Mesothelial cell of epicardium (in vitro differentiated cells): ENCODE measurements at places on chromosomes 3 and 15.

DNA sequence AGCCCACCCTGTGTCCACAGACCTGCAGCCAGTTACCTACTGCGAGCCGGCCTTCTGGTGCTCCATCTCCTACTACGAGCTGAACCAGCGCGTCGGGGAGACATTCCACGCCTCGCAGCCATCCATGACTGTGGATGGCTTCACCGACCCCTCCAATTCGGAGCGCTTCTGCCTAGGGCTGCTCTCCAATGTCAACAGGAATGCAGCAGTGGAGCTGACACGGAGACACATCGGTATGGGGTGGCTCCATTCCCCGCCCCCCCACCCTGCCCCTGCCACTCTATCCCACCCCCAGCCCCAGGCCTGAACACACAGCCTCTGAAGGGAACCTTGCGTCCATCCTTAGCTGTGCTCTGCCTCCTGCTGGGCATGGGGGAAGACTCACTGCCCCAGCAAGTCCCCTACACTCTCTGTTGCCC lies 73.2 kb downstream of the AAGAB start:
- DNase-seq = no peak

DNA sequence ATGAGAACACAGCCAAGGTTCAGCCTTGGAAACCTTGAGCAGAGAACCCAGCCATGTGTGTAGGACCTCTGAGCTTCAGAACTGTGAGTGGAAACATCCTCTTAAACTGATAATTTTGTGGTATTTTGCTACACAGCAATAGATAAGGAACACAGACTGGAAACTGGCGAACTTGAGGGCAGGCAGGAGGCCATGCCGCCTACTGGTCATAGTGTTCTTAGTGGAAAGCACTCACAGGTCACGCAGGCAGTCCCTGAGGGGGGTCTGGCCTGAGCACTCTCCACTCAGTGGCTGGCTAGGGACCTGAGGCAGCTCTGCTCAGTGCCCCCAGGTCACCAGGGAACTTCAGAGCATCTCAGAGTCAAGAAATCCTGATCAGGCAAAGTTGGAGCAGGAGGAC lies 9.7 kb upstream of the XIRP1 start:
- DNase-seq = no peak

GRCh38 chr3:98027085-98027446 lies 8.0 kb downstream of the GABRR3 start:
- DNase-seq = no peak

DNA sequence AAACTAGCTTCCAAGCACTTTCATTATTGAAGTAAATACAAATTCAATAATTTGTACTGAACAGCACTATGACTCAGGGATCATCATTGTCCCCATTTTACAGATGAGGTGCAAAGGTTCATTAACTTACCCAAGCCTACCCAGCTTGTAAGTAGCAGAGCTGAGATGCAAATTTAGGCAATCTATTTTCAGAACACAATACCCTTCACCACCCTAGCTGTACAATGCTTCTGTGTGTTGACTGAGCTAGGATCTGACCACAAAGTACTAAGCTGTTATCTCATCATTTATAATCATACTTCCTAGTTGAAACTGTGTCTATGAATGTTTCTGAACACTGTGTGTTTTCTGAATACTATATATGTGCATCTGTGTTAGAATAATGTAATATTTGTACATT lies 3.2 kb upstream of the ILDR1 start:
- DNase-seq = no peak

DNA sequence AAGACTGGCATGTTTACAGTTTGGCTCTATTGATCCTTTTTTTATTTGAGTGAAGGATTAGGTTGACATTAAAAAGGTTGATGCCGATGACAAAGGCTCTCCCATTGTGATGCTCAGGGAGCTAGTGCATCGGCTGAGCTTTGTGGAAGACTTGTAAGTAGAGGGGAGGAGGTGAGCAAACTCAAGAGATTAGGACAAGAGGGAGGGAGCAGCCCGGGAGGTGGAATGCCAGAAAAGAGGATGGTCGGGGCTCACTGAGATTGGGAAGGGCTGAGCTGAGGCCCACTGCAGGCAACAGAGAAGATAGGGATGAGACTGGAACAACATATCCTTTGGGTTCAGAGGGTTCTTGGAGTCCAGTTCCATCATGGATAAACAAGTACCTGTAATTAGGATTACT lies 26.5 kb upstream of the PSMD6 start:
- no peak for DNase-seq

DNA sequence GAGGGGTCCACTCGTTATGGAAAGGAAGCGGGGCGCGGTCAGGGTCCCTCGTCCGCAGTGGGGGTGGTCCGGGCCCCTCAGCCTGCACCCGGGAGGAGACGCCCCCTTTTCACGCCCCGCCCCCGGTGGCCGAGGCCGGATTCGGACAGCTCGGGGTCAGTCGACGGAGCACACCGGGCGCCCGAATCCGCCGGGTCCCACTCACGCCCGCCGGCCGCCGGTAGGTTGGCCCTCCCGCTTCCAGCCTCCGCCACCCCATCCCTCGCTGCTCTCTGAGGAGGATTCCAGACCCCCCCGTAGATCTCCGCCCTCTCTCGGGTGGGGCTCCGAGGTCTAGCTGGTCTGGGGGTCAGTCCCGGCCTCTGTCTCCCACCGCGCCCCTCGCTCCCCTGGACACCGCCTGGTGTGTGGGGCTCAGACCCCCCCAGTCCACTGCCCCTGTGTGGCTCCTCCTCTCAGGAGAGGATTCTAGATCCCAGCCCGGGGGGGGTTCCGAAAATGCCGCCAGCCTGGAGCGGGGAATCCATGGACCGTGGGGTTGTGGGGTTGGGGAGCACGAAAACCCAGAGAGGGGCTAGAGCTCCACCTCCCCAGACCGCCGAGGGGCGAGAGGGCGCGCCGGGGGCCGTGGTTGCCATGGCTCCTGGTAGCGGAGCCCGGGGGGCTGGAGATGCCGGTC lies 725 bp downstream of the CHL1 start:
- DNase-seq = peak; percentile 40

GRCh38 chr15:68335251-68335650 lies 57.7 kb downstream of the FEM1B start:
- no peak for DNase-seq

DNA sequence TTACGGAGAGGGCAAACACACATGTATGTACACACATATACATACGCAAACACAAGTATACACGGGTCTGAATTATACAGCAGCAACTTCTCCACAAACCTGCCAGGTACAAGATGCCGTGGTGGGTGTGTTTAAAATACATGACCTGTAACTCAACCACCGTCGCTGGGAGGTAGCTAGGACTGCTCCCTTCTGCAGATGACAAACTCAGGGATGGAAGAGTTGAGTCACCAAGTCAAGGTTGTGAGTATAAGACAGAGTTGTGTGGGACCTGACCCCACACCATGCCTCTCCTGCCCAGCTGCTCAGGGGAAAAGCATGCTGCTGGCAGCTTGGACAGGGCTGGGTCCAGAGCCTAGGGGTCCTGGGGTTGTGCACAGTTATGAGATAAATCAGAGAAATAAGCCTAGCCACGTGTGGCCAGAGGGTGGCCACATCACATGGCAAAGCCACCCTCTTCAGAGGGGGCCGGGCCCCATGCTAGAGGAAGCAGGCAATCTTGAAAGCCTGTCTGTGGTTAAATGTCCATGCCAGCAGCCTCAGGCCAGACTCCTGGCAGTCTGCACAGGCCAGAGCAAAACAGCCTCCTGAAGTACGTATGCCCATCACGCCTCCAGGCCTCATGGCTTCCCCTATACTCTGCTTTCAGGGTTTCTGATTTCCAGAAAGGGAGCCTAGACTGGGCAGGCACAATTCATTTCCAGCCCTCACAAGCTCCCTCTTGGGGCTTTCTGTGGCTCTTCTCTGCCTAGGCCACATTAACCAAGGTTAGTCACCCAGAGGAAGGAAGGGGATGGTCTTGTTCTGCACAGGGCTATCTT lies 107.7 kb upstream of the RPL32 start:
- no peak for DNase-seq

- DNase-seq = no peak
These were observed 137.9 kb upstream of the LRIG1 start for GRCh38 chr3:66638717-66639116.

DNA sequence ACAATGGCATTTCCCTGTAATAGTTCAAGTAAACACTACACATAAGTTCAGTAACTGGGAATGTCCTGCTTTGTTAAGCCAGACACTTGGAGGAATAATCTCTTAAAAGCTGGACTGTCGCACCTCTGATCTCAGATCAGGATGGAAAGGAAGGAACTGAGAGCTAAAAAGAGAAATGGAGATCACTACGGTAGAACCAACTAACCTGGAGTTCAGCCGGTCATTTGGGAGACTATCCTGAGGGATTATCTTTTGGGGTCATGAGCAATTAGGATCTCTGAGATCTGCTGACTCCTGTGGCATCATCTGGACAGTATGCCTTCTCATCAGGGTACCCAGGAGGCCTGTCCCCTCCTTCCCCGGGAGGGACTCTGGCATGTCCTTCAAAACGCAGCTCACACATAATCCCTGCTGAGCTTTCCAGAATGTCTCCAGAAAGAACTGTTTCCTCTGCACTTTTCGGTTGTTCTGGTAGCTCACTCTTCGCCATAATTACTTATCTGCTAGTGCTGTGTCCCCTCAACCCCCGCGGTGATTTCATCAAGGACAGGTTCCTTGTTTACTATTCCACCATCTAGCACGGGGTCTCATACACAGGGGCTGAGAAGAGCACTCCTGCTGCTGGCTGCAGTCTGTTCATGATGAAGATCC lies 115.6 kb downstream of the SENP2 start:
- no peak for DNase-seq

GRCh38 chr15:99416191-99417188 lies 149.3 kb upstream of the MEF2A start:
- DNase-seq = peak; percentile 19

GRCh38 chr15:35195649-35196048 lies 110.6 kb upstream of the NANOGP8 start:
- no peak for DNase-seq

DNA sequence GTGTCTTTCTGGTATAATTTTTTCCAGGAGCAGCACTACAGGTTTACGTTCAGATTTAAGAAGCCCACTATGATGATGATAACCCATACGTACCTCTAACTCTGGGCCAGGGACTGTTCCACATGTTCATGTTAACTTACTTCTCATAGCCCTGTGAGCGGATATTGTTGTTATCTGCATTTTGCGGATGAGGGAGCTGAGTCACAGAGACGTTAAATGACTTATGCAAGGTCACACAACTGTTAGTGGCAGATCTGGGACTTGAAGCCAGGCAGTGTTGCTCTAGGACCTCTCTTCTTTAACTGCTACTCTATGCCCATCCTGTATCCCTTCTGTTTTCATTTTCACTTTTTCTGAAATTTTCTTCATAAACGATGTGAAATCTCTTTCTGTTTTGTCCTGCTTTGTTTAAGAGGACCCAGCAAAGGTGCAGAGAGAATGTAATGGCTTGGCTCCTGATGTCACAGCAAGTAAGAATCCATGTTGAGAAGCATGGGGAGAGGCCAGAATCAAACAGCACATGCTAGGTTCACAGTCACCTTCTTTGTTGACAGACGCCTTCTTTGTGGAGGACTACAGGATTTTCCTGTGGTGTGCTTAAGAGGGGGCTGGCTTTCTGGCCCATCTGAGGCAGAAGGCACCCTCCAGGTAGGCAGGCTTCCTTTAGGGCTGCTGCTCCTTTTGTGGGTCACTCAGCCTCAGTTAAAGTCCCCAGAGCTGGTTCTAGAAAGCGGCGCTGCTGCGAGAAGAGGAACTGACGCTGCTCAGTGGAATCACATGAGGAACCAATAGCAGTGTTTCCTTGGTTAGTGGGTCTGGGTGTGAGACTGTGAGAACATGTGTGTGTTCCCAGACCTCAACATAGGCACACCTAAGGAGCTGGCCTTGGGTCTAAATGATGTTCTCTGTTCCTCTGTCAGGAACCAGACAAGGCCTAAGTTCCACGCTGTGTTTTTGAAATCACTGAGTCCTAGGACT lies 121.6 kb downstream of the TMEM108 start:
- no peak for DNase-seq

DNA sequence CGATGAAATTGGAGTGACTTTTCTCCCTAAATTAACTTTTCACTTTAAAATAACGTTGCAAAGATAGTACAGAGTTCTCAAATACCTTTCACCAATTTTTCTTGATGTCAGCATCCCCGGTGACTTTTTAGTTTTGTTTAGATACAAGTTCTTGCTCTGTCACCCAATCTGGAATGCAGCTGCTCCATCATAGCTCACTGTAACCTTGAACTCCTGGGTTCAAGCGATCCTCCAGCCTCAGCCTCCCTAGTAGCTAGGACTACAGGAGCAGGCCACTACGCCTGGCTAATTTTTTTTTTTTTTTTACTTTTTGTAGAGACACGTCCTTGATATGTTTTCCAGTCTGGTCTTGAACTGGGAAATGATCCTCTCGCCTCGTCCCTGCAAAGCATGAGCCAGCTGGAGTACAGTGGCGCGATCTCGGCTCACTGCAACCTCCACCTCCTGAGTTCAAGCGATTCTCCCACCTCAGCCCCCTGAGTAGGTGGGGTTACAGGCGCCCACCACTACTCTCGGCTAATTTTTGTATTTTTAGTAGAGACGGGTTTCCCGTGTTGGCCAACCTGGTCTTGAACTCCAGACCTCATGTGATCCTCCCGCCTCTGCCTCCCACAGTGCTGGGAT lies 747 bp downstream of the NSUN3 start:
- no peak for DNase-seq

DNA sequence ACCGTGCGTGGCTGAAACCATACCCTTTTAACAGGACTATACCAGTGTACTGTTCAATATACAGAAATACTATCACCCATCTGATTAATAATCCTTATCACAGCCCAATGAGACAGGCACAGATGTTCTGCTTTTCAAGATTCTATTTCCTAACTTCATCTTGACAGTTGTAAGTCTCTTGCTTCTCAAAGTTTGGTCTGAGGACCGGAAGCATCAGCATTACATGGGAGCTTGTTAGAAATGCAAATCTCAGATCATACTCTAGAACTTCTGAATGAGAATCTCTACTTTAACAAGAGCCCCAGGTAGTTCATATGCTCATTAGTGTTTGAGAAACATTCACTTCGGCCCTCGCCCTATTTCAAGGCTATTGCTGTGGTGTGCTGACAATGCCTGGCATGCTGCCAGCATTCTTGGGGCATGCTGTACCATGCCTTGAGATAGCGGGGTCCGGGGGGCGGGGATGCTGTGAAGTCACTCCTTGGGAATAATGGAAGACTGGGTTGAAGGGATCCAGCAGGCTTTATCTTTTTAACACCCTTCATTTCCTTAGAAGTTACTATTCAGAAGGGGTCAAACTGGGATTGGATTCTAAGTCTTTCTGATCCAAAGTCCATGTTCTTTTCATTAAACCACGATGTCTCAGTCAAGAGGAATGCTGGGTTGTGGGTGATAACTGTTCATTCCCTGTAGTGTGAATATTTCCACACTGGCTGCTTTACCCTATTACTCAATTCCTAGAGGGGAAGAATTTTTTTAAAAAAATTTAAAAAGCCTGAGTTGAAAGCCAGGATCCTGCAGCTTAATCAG lies 194.7 kb downstream of the LPP start:
- DNase-seq = peak; percentile 75

- DNase-seq = no peak
These were observed 16.1 kb upstream of the DCBLD2 start for GRCh38 chr3:98917608-98918007.
